Panc1 (cell line): ENCODE measurements at places on chromosomes 13 and 19.

GRCh38 chr19:36392916-36393673, 14.1 kb upstream of the ZFP14 start:
- no peak for DNase-seq

DNA sequence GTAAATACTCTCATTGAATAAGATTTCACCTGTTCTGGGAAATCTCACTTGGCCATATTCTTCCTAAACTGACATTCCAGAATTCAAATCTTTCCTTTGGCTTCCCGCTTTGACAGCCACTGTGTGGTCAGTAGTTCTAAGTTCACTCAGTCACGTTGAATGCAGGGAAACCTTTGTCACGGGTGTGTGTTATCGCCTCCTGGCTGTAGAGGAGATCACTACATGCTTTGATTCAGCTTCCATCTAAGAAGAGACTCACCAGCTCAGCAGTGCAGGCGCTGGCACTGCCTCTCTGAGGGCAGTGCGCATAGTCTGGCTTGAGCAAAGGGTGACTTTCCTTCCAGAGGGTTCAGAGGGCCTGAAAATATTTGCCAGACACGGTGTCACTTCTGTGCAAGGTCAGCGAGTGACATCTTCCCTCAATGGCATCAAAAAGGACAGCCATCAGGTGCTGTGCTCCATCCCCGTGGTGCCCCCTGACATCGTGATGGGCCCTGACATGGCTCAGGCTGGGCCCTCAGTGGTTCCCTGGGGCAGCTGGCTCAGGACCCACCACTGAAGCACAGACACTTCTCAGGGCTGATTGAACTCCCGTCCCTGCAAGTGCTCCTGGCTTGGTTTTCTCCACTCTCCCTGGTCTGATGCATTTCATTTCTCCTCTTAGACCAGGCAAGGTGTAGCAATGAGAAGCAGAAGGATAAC, 635.4 kb upstream of the ARGLU1 start:
- DNase-seq: no peak

DNA sequence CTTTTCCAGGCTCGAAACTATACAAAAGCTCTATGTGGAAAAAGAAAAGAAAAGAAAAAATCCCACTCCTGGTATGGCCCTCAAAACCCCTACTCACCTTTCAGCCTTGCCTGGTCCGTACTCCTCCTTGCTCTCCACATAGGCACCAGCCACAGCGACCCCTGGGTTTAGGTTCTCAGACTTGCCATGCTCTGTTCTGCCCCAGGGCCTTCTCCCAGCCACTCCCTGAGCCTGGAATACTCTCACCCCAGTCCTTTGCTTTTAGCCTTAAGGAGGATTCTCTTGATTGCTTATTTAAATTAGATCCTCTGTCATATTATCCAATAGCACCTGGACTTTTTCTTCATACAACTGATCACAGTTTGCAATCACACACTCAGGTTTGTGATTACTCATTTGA, 522.5 kb downstream of the DIAPH3 start:
- DNase-seq: no peak

DNA sequence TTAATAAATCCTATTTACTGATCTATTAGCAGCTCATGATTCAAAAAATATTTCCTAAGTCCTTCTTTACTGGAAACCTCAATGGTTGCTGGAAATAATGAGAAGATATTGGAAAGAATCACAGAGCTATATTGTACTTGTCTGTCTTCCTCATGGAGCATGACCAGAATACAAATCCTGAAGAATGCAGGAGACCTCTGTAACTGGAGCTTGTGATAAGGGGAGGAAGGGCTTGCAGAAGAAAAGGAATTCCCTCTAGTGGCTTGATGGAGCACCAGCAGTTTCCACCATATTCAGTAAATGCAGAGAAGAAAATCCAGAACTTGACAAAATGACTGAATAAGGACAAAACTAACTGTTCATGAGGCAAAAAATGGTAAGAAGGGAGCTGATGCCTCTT, 1333.1 kb downstream of the EFNB2 start:
- no peak for DNase-seq

DNA sequence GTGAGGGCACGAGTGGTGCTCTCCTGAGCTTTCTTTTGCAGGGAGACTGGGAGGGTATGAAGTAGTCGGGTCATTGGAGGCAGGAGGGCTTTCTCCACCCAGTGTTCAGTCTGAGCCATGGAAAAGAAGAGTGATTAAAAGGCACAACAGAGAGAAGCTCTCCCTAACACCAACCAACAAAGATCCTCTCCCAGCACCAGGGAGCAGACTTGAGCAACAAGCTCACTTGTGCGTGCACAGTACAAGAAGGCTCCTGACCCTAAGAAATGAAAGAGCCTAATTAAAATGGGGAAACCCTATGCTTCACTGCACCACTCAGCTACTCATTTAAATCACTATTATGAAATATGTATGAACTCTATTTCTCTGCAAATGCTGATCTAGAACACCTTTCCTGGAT, 276.3 kb upstream of the SOX21 start:
- no peak for DNase-seq

DNA sequence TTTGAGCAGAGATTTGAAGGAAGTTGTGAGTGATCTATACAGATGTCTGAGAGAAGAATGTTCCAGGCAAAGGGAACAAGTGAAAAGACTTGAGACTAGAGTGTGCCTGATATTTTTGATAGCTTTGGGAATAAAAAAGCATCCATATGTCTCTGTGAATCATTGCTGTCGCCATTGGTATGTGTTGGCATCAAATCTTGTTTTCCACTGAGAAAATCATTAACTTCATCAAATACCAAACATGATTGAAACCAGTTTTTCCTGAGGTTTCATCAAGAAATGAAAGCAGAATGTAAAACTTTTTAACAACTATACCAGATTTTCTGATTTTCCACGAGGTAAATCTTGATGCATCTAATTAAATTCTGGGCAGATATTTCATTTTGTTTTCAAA, 862.6 kb downstream of the DIAPH3 start:
- no peak for DNase-seq

- DNase-seq: no peak
Measured at GRCh38 chr13:73981595-73981994, 152.6 kb downstream of the KLF12 start.

- DNase-seq: no peak
Measured at GRCh38 chr13:36880961-36881360, 39.1 kb downstream of the SMAD9 start.

DNA sequence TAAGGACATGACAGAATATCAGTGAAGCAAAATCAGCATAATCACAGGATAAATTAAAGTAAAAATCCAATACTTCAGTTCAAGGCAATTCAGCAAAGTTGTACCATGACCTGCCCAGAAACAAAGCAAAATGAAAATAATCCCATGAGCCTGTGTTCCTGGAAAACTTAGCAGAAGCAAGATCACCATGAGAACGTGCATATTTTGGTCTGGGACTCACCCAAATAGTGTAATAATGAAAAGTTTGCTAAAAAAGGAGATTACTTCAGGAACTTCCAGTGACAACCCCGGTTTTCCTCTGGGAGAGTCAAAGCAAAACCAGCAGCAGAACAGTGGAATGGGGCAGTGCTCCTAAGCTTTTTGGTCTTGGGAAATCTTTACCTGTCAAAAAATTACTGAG, 14.9 kb upstream of the RPL21 start:
- no peak for DNase-seq

GRCh38 chr13:91950803-91951202, 552.4 kb downstream of the GPC5 start:
- no peak for DNase-seq

DNA sequence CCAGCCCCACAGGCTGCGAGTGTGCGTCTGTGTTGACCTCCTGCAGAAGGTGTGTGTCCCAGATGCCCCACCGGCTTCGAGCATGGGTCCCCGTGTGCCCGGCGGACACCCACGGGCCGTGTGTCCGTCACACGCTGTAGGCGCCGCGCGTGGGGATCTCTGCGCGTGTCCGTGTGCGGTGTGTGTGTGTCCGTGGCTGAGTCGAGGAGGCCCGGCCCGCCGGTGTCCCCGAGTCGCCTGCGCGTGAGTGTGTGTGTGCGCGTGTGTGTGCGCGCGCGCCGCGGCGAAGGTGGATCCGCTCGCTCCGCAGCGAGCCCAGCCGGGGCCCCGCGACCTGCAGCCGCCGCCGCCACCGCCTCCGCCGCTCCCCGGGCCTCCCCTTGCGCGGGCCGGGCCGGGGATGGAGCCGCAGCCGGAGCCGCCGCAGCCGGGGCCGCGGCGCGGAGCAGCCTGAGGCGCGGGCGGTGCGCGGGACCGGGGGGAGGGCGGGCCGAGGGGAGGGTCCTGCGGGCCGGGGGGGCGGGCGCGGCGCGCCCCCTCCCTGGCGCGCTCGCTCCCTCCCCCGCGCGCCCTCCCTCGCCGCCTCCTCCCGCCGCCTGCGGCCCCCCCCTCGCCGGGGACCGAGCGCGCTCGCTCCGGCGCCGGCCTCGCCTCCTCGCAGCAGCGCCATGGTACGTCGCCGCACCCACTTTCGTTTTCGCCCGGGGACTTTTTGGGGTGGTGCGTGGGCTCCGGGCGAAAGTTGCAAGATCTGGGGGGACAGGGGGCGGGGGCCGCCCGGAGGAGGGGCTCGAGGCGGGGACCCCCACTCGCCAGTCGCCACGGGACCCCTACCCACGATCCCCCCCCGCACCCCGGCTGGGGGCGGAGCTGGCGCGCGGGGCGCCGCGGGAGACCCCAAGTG, 7.1 kb upstream of the NFIC start:
- DNase-seq: no peak

DNA sequence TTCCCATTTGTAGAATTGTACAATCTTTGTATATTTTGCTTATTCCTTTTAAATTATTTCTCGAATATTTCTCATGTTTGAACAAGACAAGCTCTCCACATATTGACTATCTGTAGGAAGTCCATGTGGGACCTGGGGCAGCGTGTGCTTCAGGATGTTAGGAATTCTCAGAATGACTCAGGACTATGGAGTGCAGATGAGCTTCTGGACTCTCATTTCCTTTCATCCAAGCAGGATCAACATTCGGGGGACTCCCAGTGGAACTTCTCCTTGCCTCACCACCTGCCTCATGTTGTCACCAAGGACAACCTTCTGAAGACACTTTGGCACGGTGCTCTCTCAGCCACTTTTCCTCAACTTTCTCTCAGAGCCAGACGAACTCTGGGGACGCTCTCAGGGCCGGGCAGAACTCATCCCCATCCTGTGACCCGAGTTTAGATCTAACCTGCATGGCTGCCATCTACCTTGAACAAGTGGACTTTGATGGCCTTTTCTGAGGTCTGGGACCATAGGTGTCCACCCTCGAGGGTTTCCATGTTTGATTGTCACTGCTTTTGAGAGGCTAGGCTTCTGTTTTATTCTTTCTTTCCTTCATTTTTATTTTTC, 441.7 kb downstream of the IRS2 start:
- no peak for DNase-seq

DNA sequence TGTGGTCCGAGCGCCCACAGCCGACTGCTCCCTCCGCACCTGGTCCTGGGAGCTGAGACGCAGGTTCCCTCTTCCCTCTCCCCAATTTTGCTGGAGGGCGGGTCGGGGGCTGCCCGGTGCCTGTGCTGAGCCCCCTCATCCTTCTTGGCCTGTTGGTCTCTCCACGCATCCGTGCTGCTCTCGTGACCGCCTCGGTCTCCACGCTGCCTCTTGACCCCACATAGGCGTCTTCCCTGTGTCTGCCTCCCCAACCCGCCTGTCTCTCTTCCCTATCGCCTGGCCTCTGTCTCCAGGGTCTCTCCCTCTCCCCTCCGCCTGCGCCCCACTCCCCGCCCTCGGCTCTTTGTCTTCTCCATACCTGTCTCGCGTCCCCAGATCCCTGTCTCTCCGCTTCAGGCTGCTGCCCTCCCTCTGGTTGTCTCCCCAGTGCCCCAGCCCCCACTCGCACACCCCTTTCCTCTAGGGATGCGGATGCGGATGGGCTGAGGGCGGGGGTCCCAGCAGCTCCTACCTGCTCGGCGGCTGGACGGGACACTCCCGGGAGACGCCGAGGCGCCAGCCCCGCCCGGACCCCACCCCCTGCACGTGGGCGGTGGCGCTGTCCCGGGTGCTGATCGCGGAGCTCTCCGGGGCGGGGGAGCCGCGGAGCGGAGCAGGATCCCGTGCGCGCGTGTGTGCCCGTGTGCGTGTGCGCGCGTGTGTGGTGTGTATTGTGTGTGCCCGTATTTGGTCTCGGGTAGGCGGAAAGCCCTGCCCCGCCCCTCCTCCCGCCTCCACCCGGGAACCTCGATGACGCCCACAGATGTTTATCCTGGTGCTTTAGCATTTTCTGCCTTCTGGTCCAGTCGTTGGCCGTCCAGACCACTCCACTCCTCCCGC, at the start of gene SYT5:
Gene SYT5 (minus strand): TSS at position 684 of the 879 bp plus-strand sequence. CDS start 1,248 bp downstream, outside the sequence.
- DNase-seq: no peak

DNA sequence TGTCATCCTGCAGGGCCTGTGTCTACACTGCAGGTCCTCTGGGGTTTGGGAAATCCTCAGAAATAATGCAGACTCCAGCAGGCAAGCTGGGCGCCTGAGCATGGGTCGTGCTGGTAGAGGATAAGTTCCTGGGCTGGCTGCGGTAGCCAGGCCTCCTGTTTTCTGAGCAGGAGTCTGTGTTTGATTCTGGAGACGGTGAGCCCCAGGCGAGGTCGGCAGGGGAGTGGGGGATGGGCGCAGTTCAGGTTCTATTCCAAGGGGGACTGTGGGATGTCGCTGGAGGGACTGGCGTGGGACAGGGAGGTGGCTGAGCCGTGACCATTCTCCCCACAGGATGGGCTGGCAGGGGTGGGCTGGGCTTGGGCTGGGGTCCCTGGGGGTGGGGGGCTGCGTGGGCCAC, 154.7 kb downstream of the KDM4B start:
- DNase-seq: no peak

DNA sequence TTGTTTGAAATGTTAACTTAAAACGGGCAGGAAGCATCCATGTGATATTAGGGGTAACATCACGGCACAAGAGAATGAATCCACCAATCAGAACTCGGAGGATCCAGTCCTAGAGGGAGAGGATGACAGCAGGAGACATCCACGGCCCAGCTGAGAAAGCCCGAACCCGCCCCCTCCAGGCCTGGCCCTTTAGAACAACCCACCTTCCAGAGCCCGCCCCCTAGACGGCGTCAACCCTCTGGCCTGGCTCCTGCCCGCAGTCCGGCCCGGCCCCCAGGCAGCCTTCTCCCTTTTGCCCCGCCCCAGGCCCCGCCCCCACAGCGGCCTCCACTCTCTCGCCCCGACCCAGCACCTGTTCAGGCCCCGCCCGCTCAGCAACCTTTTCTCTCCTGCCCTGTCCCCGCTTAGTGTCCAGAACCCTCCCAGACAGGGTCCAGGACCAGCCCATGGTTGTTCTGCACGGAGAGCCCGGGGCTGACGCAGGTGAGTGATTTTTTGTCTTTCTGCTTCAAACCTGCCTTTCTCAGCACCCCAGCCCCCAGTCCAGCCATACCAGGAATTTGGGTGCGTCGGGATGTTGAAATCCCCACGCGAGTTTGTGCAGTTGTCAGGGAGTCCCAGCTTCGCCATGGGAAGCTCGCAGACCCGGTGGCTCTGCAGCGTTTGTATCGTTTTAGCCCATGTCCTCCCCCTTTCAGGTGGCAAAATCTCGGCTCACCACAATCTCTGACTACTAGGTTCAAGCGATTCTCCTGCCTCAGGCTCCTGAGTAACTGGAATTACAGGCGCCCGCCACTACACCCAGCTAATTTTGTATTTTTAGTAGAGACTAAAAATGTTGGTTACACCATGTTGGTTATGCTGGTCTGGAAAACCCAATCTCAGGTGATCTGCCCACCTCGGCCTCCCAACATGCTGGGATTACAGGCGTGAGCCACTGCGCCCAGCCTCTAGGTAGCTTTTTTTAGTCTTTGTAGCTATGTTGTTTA, 16.1 kb downstream of the ZNF816 start:
- no peak for DNase-seq
